ENCODE measurements at places on chromosomes 12 and 14. TPM values are rescaled to one million over a fixed set of nuclear protein-coding genes. Genes with fewer than 3 reads are reported as not detected.

Gene SERPINA9
- not detected for total RNA-seq

Gene RHOJ
- total RNA-seq = 209 TPM

Gene ZC2HC1C
- 0.67 TPM for total RNA-seq

Gene DDX47
- 66.0 TPM for total RNA-seq

Gene PIGH
- 9.2 TPM for total RNA-seq

Data from vein endothelial cell (primary cell).